ENCODE measurements at places on chromosomes 13 and 19.

DNA sequence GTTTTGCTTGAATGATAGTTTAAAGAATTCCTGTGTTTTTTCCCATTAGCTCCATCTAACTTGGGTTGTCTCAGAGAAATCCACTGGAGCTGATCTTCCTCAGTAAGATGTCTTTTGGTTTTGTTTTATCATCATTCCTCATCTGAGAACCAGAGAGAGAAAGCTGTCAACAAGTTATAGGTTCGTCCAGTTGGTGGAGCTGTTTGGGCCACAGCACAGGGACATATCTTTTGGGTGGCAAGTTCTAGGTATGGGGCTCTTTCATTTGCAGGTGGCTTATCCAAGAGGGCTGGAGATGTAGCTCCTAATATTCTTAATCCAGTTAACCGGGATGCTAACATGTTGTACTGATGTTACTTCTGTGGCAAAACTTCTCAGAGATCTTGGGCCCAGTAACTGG is 174.2 kb downstream of the KCNRG start:
- DNase-seq = no peak

DNA sequence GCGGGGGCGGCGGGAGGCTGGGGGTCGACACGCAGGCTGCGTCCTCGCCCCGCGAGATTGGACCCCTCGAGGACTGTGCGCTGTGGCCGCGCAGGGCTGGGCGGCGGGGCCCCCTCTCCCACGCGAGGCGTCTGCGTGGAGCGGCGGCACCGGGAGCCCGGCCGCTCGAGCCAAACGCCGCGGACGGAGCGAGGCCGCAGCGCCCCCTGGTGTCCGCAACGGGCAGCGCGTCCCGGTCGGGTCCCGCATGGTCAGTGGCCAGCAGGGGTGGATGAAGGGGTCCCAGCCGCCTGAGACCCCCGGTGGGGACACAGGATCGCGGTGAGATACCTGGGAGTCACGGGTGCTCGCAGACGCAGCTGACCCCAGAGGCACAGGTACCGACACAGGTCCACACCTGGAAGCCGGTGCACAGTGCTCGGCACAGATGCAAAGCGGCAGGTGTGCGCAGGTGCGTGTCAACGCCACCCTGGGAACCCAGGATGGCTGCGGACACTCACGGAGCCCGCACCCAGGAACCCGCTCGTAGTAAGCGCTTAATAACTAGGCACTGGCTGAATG is 2.1 kb upstream of the CIRBP start:
- peak; percentile 63 for DNase-seq

DNA sequence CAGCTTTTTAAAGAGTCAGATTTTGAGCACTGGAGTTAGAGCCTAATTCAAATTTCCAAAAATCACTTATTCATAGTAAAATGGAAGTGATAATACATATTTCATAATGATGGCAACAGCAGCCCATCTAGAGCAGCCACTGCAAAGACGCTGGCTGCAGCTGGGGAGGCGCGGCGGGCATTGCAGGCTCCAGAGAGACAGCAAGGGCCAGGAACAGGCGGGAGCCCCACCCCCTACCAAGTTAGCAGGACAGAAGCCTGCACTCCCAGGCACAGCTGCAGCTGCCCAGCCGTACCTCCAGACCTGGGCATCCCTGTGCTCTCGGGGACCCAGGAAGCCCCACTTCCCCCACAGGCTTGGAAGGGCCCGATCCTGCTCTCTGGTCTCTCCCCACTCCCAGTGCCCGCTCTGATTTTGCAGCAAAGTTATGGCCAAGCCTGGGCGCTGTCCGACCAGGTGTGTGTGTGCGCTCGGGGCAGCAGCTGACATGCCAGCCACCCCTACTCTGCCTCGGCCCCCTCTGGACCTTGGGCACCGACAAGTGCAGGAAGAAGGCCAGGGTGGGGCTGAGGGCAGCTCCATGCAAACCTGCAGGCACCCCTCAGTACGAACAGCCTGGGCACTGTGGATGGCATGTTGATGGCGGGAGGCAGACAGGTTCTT is 84.8 kb downstream of the SERP2 start:
- no peak for DNase-seq

GRCh38 chr19:48481846-48482639 is 12.9 kb downstream of the CYTH2 start:
- DNase-seq = no peak

GRCh38 chr13:99226513-99226912 is 25.9 kb downstream of the UBAC2 start:
- DNase-seq = no peak

- DNase-seq = no peak
These were observed 9.2 kb downstream of the RANBP3 start for GRCh38 chr19:5968431-5969373.

All from stimulated activated CD4-positive, alpha-beta T cell treated with anti-CD3 and anti-CD28 coated beads, Interleukin-12 subunit alpha, Interleukin-12 subunit beta, amount 100 ng/mL, for 24 hours (primary cell).